Thoracic aorta (tissue), 2 donors: ENCODE measurements at places on chromosomes 16 and 17.

DNA sequence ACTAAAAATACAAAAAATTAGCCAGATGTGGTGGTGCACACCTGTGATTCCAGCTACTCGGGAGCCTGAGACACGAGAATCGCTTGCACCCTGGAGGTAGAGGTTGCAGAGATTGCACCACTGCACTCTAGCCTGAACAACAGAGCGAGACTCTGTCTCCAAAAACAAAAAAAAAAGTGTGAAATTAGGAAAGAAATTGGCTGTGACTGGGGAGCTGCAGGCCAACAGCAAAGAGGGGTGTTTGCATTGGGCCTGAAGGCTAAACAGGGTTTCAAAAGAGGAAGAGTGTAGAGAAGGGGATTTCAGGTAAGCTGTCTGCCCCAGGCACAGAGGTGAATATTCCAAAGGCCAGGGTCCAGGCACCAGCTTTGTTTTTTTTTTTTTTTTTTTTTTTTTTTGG lies 9.4 kb downstream of the BMERB1 start:
- no peaks in the 10 kb centered on the region for H3K27me3 ChIP-seq
- H3K4me1 ChIP-seq, result peaks cover 11% of the 10 kb centered on the region

DNA sequence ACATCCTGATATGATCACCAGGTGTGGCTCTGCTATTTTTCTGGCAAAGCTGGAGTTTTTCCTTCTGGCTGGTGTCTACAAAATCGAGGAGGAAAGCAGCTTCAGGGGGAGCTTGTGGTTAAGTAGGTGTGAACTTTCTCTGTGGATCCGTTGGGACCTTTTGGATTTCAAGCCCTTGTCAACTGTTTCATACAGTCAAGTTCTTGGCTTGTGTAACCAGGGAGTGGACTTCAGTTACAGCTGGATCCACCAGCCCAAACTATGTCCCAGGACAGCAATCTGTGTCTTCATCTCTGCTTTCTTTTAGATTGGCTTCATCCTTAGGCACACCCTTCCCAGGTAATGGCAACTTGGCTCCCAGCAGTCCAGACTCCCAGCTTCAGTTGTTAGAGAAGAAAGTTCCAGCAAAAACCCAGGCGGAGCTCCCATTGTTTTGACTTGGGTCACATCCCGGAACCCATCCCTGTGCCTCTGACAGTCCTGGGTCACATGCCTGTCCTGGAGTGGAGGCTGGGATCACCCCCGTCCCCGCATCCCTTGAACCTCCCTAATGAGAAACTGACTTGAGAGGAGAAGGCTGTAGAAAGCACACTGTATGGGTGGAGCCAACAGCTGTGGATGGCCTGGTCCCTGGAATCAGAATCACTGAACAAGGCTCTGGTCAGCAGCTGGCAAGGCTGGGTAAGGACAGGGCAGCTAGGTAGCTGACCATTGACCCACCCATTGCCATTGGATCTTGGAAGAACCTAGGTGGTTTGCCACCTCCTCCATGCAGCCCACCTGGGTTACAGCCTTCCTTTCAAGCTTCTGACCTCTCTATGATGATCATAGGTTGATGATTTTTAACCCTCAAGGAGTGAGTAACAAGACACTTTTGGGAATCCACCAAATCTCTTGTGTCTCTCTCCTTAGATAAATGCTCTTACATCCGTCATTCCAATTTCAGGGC lies 18.1 kb downstream of the NKD1 start:
- H3K36me3 ChIP-seq, result peaks cover 7% of the 10 kb centered on the region
- H3K4me1 ChIP-seq, result peaks cover 12% of the 10 kb centered on the region
- no peak for DNase-seq

- H3K27ac ChIP-seq, result no peak overlapping the region
- H3K4me1 ChIP-seq, result no peaks in the 10 kb centered on the region
Observed at GRCh38 chr16:75179208-75179607, 27.8 kb downstream of the CTRB2 start.

DNA sequence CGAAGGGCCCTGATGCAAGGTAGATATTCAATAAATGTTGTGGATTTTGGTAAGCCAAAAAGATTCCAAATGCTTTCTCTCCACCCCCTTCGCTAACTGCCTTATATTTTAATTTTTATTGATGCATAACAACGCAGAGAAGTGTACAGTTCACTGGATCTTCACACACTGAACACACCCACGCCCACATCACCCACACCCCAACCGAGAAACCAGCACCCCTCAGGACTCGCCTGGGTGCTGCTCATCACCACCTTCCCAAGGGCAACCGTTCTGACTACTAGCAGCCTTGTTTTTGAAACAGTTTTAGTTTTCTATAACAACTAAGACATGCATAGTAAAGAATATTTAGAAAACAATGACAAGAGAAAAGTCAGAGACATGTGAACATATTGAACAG lies 9.1 kb upstream of the PLCG2 start:
- H3K4me3 ChIP-seq, result no peak overlapping the region
- no peaks in the 10 kb centered on the region for H3K36me3 ChIP-seq
- DNase-seq, result no peak
- H3K4me1 ChIP-seq, result no peaks in the 10 kb centered on the region
- no peak overlapping the region for H3K27ac ChIP-seq

GRCh38 chr17:40264458-40265185 lies 23.1 kb upstream of the CDC6 start:
- no peak overlapping the region for H3K27ac ChIP-seq
- no peaks in the 10 kb centered on the region for H3K27me3 ChIP-seq
- no peak overlapping the region for H3K4me3 ChIP-seq

- H3K27me3 ChIP-seq, result peaks cover 6% of the 10 kb centered on the region
- peaks cover 6% of the 10 kb centered on the region for H3K4me1 ChIP-seq
- H3K36me3 ChIP-seq, result no peaks in the 10 kb centered on the region
Observed at GRCh38 chr17:39612935-39613464, 5.3 kb upstream of the NEUROD2 start.

GRCh38 chr17:1010586-1010985 lies 13.7 kb downstream of the TIMM22 start:
- H3K27me3 ChIP-seq, result no peaks in the 10 kb centered on the region
- peak overlapping the region; percentile 94 for H3K27ac ChIP-seq
- peaks cover 48% of the 10 kb centered on the region for H3K4me1 ChIP-seq
- peaks cover 37% of the 10 kb centered on the region for H3K36me3 ChIP-seq

GRCh38 chr17:45993962-45994627 lies 5.0 kb upstream of the STH start:
- H3K27me3 ChIP-seq, result no peaks in the 10 kb centered on the region
- H3K36me3 ChIP-seq, result no peaks in the 10 kb centered on the region
- no peak overlapping the region for H3K4me3 ChIP-seq
- H3K27ac ChIP-seq, result no peak overlapping the region

- no peaks in the 10 kb centered on the region for H3K36me3 ChIP-seq
- DNase-seq, result no peak
- H3K27me3 ChIP-seq, result no peaks in the 10 kb centered on the region
- no peaks in the 10 kb centered on the region for H3K4me1 ChIP-seq
- no peak overlapping the region for H3K4me3 ChIP-seq
Observed at GRCh38 chr16:1265826-1266225, 10.0 kb downstream of the TPSD1 start.

DNA sequence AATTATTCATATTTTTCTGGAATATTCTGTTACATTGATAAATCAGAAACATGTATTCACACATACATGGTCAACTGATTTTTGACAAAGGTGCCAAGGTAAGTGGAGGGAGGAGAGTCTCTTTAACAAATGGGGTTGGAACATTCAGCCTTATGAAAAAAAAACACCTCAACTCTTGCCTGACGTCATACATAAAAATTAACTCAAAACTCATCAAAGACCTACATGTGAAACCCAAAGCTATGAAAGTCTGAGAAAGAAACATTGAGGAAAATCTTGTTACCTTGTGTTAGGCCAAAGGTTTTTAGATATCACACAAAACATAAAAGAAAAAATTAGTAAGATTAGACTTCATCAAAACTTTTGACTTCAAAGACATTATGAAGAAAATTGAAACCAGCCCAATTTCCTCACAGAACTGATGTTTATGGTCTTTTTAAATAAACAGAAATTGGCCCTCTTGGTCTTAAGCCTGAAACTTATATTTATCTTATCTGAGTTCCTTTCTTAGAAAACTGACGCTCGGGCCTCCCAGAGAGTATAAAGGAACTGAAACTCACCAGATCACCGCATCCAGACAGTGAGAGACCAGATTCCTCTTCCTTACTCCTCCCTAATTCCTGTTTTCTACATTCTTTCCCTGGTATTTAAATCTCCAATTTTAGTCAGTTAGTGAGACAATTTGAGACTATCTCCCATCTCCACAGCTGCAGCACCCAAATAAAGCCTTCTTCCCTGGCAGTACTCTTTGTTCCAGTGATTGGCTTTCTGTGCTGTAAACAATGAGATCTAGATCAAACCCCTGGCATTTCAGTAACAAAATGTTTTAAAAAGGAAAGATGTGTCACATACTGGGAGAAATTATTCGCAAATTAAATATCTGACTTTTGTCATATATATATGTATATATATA lies 4.0 kb downstream of the HYDIN start:
- no peak overlapping the region for H3K27ac ChIP-seq
- DNase-seq, result no peak
- H3K4me3 ChIP-seq, result no peak overlapping the region
- H3K36me3 ChIP-seq, result no peaks in the 10 kb centered on the region
- no peaks in the 10 kb centered on the region for H3K4me1 ChIP-seq
- no peaks in the 10 kb centered on the region for H3K27me3 ChIP-seq
